ENCODE measurements at places on chromosomes 4 and X. TPM values are rescaled to one million over a fixed set of nuclear protein-coding genes. Genes with fewer than 3 reads are reported as not detected.

DNA sequence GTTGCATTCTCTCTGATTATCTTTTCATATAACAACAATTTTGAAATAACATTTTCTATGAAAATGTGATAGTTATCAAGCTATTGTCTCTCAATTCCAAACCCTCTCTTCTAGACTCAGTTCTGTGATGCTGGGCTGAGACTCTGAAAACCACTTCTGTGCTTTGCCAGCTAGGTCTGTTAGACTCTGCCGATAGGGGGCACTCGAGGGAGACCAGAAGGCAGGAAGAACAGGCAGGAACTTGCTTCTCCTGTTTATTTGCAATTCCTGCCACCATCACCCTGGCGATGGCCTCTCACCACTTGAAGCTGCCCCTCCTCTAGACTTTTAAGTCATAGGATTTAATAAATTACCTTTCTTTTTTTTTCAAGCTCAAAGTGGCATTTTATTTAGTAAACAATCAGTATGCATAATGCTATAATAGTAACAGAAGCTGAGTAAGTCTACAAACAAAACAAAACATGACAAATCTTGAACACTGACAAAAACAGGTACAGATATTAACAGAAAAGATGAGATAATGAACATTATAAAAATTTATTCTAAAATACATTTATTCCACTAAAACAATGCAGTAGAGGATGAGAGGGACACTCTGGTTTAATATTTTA, 49.7 kb downstream of the RASL11B start:
- no peak for ATAC-seq

DNA sequence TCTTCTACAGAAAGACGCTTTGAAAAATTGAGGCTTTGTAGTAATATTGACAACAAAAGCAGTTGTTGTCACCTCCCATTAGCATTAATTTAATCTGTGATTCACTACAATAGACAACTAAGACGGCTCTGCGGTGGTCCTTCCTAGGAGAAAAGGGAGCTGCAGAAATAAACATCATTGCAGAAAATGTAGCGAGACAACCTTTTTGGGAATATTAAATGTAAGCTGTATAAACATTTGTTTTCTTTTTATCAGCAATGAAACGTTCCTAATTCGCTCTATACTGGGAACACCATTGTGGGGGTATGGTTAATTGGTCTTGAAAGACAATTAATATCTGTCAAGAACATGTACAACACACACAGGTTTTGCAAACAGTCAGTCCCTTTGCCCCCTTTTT, 583.3 kb upstream of the TENM3 start:
- ATAC-seq = no peak

DNA sequence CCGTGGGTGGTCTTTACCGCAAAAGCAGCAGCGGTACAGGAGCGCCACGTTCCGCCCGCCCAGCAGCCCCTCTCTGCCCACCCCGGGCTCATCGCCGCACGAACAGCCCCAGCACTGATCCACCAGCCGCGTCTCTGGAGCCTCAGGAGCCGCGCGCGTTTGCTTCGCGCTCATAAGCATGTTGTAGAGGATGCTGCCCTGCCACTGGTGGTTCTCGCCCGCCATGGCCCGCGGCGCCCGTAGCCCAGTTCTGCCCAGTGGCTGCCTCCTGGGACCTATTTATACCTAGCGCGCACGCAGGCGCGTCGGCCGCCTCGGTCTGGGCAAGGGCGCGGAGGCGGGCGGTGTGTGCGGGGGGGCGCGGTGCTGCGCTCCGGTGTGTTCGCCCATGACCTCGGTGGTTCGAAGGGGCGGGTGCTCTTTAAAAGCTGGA, at the start of gene NR0B1:
TSS of gene NR0B1 (minus strand) at position 252 of the 433 bp plus-strand sequence. CDS start at position 225, 27 bp downstream.
- no peak for ATAC-seq

Gene NEIL3
- total RNA-seq = not detected

Gene SMR3B
- total RNA-seq = not detected

Data from gastroesophageal sphincter (tissue), 4 donors.